ENCODE measurements at places on chromosomes 3 and 15.

DNA sequence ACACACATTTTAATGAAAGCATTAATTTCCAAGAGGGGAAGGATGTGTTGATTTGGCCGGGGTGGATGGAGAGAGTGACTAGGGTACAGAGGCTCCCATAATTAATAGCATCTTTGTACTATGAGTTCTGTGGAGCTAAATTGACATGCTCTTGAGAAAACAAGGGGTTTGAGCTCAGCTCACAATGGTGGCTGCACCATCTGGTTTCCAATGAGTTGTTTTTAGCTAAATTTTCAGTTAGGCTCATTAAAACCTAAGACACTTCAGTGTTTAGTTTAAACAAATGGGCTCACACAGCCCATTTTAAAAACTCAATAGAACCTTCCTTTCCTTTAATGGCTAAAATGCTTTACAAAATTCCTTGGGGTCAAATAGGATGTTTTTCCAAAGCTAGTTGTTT lies 199.7 kb downstream of the TNIK start:
- DNase-seq = no peak

- DNase-seq = no peak
Measured at GRCh38 chr3:143771258-143771657, 77.0 kb downstream of the SLC9A9 start.

DNA sequence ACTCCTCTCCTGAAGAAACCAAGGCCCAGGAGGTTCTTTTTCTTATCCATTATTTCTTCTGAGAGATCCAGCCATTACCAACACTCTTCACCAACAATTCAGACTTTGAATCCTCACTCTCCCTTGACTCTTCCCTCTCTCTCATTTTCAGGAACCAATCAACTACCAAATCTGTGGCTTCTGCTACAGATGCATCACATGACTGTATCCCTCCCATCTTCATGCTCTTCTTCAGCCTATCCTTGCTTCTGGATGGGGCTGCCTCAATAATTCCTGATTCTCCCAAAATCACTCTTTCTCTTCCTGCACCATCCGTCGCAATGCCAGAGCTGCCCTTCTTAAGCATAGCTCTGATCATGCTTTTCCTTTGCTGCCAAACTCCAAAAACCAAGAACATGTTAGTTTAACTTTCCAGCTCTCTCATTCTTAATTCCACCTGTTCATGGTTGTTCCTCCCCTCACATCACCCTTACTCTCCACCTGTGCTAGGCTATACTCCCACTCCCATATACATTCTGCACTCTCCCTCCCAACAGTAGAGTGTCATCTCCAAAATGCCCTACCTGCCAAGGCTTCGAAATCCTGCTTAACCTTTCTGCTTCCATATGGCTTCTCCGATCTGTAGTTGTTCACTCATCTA lies 13.5 kb downstream of the PLD1 start:
- DNase-seq = no peak

GRCh38 chr3:184284696-184285095 lies 8.9 kb downstream of the ECE2 start:
- peak; percentile 85 for DNase-seq

- no peak for DNase-seq
Measured at GRCh38 chr3:20039765-20040547, at the start of gene KAT2B. Gene KAT2B (plus strand): TSS chr3:20040446. CDS start chr3:20040478, 32 bp downstream.

- peak; percentile 32 for DNase-seq
Measured at GRCh38 chr3:50189274-50189673, 2.1 kb upstream of the GNAT1 start.

GRCh38 chr3:39577541-39577940 lies 110.1 kb downstream of the MOBP start:
- DNase-seq = no peak

GRCh38 chr3:71127052-71127831 lies 456.3 kb downstream of the FOXP1 start:
- no peak for DNase-seq
